Tibial nerve (tissue), 4 donors: ENCODE measurements at places on chromosomes 2 and 18. TPM values are rescaled to one million over a fixed set of nuclear protein-coding genes. Genes with fewer than 3 reads are reported as not detected.

DNA sequence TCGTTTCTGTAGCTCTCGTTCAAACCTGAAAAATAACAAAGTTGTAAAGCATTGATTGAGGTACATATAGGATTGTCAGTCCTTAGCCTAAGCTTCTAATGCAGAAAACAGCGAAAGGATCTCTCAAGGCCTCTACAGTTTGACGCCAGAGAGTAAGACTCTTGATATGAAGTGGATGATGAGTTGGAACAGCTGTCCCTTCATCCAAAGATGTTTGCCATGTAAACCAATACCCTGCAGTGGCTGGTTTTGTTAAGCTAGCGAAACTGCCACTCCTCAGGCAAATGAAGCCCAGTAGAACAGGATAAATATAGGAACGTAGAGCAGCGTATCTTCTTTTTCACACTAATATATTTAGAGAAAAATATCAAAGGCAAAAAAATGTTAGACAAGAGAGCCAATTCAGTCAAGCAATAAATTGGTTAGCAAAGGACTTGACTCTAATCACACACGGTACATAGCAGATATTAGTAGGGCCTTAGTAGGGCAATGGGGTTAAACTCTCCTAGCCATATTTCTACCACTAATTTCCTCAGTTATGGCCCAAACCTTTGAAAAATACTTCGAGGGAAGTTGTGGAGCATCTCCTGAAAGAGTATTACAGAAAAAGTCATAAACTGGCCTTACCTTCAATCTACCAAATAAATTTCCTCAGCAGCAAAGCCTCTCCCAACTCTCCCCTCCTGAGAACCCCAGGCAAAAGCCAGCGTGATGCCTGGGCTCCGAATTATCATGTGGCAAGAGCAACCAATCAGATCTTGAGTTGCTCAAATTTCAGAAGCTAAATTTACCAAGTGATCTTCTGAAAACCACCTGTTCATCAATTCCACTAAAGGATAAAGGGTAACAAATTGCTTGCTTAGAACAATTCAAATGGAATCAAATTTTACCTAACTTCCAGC lies at the start of gene NEB:
NEB (minus strand) TSS at position 706 of the 902 bp plus-strand sequence. CDS start 1,320 bp downstream, outside the sequence.
- no peak for DNase-seq
- H3K4me1 ChIP-seq: no peaks in the 10 kb centered on the region
- H3K27ac ChIP-seq: no peak within 1 kb of the TSS
- no peak within 1 kb of the TSS for H3K4me3 ChIP-seq
- H3K27me3 ChIP-seq: no peaks in the 10 kb centered on the region
- H3K36me3 ChIP-seq: peaks cover under 1% of the 10 kb centered on the region

DNA sequence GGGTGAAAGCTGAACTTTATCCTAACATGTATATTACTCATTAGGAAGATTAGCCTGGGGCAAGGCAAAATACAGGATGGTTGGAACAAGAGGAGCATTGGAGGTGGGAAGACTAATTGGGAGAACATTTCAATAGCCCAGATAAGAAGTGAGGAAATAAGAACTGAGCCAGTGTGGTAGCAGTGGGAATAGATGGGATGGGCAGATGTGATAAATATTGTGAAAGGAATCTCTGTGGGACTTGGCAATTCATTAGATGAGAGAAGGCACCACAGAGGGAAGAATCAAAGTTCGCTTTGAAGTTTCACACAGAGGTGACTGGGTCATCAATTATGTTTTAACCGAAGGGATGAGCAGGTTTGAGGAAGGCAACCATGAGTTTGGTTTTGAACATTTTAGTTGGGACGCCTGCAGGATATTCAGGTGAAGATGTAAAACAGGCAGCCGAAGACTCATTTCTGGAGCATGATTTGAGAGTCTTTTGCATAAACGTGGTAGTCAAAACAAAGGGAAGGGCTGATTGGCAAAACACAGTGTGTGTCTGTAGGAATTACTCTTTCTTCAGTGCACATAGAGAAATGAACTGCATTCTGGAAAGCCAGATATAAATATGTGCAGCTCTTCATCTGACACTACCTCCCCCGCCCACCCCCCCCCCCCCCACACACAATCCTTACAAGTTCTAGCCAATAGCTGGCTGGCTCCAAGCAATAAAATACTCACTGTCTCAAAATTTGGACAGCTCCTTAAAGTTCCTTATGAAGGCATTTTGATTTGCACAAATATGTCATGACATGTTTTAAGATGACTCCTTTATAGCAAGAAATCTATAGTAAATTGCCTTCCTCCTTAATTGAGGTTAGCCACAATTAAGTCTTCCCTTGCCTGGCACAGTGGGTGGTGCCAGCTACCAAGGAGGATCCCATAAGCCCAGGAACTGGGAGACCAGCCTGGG lies 1.9 kb upstream of the SLC1A4 start:
- no peak for DNase-seq
- H3K4me1 ChIP-seq: no peaks in the 10 kb centered on the region
- H3K27ac ChIP-seq: no peak overlapping the region
- no peak overlapping the region for H3K4me3 ChIP-seq

DNA sequence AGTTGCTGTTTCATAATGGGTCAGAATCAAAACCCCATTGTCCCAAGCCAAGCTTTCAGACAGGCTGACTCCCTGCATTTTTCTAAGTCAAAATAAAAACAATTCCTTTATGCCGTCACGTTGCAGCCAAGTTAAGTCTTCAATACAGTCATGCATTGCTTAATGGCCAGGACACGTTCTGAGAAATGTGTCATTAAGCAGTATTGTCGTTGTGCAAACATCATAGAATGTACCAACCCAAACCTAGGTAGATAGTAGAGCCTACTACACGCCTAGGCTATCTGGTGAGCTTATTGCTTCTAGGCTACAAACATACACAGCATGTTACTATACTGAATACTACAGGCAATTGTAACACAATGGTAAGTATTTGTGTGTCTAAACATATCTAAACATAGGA lies 160.4 kb upstream of the FOSL2 start:
- no peaks in the 10 kb centered on the region for H3K27me3 ChIP-seq
- H3K27ac ChIP-seq: no peak overlapping the region
- no peak overlapping the region for H3K4me3 ChIP-seq
- no peaks in the 10 kb centered on the region for H3K4me1 ChIP-seq

- H3K27me3 ChIP-seq: no peaks in the 10 kb centered on the region
- peaks cover 7% of the 10 kb centered on the region for H3K36me3 ChIP-seq
- H3K27ac ChIP-seq: peak overlapping the region; percentile 82
- DNase-seq: peak; percentile 88
These were observed 83.0 kb downstream of the STPG4 start for GRCh38 chr2:47072018-47072691.

GRCh38 chr2:41698678-41699422 lies 349.0 kb upstream of the PKDCC start:
- no peaks in the 10 kb centered on the region for H3K27me3 ChIP-seq
- peaks cover 13% of the 10 kb centered on the region for H3K4me1 ChIP-seq
- H3K27ac ChIP-seq: no peak overlapping the region
- H3K4me3 ChIP-seq: no peak overlapping the region
- DNase-seq: peak; percentile 24

- no peaks in the 10 kb centered on the region for H3K27me3 ChIP-seq
- H3K36me3 ChIP-seq: no peaks in the 10 kb centered on the region
- no peak for DNase-seq
- no peaks in the 10 kb centered on the region for H3K4me1 ChIP-seq
These were observed 9.3 kb downstream of the TMEM182 start for GRCh38 chr2:102771114-102771513.

DNA sequence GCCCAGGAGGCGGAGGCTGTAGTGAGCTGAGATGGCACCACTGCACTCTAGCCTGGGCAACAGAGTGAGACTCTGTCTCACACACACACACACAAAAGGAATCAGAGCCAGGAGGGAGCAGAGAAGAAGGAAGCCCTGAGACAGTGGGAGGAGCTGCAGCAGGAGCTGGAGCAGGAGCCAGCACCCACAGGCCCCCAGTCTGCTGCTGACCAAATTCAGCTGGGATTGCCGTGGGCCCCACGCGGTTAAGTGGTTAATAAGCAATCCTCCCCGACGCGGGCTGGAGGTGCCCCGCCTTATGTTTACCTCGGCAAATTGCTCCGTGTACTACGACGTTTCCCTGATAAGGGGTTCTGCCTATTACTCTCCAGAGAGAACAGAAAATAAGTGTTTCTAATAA lies 265.3 kb downstream of the TWIST2 start:
- H3K36me3 ChIP-seq: no peaks in the 10 kb centered on the region
- H3K27me3 ChIP-seq: no peaks in the 10 kb centered on the region
- no peak overlapping the region for H3K4me3 ChIP-seq
- H3K27ac ChIP-seq: peak overlapping the region; percentile 93
- H3K4me1 ChIP-seq: no peaks in the 10 kb centered on the region

GRCh38 chr18:46772357-46772756 lies 15.5 kb upstream of the ST8SIA5 start:
- no peaks in the 10 kb centered on the region for H3K36me3 ChIP-seq
- H3K27ac ChIP-seq: no peak overlapping the region
- no peaks in the 10 kb centered on the region for H3K4me1 ChIP-seq
- no peak overlapping the region for H3K4me3 ChIP-seq
- no peak for DNase-seq

- peaks cover 22% of the 10 kb centered on the region for H3K4me1 ChIP-seq
- H3K27me3 ChIP-seq: no peaks in the 10 kb centered on the region
- peak overlapping the region; percentile 35 for H3K4me3 ChIP-seq
- H3K36me3 ChIP-seq: no peaks in the 10 kb centered on the region
- peak overlapping the region; percentile 93 for H3K27ac ChIP-seq
These were observed 117.1 kb upstream of the STPG4 start for GRCh38 chr2:47272031-47272864.

GRCh38 chr18:48300463-48300961 lies 108.7 kb downstream of the ZBTB7C start:
- DNase-seq: no peak
- no peaks in the 10 kb centered on the region for H3K27me3 ChIP-seq
- H3K4me1 ChIP-seq: no peaks in the 10 kb centered on the region
- H3K36me3 ChIP-seq: no peaks in the 10 kb centered on the region
- no peak overlapping the region for H3K27ac ChIP-seq
- no peak overlapping the region for H3K4me3 ChIP-seq

DNA sequence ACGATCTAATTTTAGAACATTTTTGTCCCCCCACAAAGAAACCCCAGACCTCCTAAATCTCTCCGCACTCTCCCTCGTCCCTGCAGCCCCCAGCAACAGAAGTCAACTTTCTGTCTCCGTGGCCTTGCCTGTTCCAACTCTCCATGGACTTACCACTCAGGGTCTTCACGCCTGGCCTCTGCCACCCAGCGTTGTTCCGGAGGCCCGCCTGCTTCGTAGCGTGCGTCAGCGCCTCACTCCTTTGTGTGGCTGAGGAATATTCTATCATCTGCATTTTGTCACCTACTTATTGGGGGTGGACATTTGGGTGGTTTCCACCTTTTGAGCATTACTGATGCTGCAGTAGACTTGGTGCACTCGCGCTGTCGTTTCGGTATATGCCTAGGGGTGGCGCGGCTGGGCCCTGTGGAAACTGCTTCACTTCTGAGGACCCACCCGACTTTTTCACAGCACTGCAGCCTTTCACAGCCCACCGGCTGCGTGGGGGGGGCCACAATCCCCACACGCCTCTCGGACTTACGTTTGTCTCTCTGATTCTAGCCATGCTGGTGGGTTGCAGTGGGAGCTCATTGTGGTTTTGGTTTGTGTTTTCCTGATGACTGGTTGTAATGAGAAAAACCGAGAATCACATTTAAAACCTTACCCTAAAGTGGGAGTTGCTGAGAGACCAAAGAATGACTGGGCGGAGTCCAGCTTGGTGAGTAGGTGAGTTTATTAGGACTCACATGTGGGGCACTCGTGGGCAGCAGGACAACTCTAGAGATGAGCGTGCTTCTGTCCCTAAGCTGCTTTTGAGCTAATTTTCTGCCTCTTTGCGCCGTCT lies 1.4 kb upstream of the HSBP1L1 start:
- H3K36me3 ChIP-seq: no peaks in the 10 kb centered on the region
- H3K27me3 ChIP-seq: peaks cover 6% of the 10 kb centered on the region
- H3K4me1 ChIP-seq: no peaks in the 10 kb centered on the region
- no peak for DNase-seq

- no peaks in the 10 kb centered on the region for H3K27me3 ChIP-seq
- H3K36me3 ChIP-seq: no peaks in the 10 kb centered on the region
- no peak overlapping the region for H3K27ac ChIP-seq
These were observed 57.4 kb downstream of the CCBE1 start for GRCh38 chr18:59639821-59640220.

GRCh38 chr2:238882082-238882755 lies 34.3 kb downstream of the TWIST2 start:
- H3K27ac ChIP-seq: no peak overlapping the region
- no peak for DNase-seq
- H3K36me3 ChIP-seq: no peaks in the 10 kb centered on the region

DNA sequence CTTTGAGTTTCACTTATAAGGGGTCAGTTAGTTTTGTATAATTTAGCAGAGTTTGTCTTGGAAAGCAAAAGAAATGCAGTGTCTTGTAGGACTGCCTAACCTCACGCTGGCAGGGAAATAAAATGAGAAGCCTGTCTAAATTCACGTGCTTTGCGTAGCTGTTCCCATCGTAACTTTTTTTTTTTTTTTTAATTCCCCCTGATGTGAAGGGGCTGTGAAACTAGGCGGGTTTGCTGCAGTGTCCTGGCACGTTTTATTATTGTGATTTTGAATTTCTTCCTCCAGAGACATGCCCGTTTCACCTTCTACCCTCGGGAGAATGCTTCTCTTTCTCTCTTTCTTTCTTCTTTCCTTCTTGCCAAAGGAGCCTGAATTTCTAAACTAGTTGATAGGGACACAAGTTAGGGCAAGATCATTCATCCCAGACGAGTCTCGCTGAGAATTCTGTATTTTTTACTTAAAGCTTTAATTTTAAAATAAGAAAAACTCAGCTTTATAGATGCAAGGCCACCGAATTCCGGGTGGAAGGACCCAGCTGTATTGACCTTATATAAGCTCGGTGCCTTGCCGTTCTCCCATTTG lies 2.3 kb downstream of the MEIS1 start:
- no peak overlapping the region for H3K4me3 ChIP-seq
- no peak for DNase-seq
- peaks cover 9% of the 10 kb centered on the region for H3K27me3 ChIP-seq

GRCh38 chr2:241195506-241196130 lies 7.1 kb downstream of the ANO7 start:
- no peaks in the 10 kb centered on the region for H3K36me3 ChIP-seq
- no peak overlapping the region for H3K4me3 ChIP-seq
- no peaks in the 10 kb centered on the region for H3K4me1 ChIP-seq
- H3K27ac ChIP-seq: no peak overlapping the region
- no peaks in the 10 kb centered on the region for H3K27me3 ChIP-seq
- no peak for DNase-seq

GRCh38 chr2:157413326-157414035 lies 30.4 kb downstream of the CYTIP start:
- H3K36me3 ChIP-seq: no peaks in the 10 kb centered on the region
- peaks cover 5% of the 10 kb centered on the region for H3K4me1 ChIP-seq
- H3K27ac ChIP-seq: peak overlapping the region; percentile 11
- DNase-seq: no peak
- no peak overlapping the region for H3K4me3 ChIP-seq

FSHR gene
- not detected for total RNA-seq

LRP1B gene
- total RNA-seq: 2.1 TPM

PAX8 gene
- 3.9 TPM for total RNA-seq

SLC19A3 gene
- total RNA-seq: 29.5 TPM

IL1RL1 gene
- total RNA-seq: 6.1 TPM

PJVK gene
- total RNA-seq: 5.1 TPM

ALPG gene
- not detected for total RNA-seq

STPG4 gene
- total RNA-seq: not detected

RTP5 gene
- not detected for total RNA-seq

GALR1 gene
- 1.2 TPM for total RNA-seq

GCA gene
- total RNA-seq: 13.5 TPM
